ENCODE measurements at places on chromosomes 4 and X.

- no peak for DNase-seq
Observed at GRCh38 chr4:121198251-121198650, 34.1 kb upstream of the TNIP3 start.

DNA sequence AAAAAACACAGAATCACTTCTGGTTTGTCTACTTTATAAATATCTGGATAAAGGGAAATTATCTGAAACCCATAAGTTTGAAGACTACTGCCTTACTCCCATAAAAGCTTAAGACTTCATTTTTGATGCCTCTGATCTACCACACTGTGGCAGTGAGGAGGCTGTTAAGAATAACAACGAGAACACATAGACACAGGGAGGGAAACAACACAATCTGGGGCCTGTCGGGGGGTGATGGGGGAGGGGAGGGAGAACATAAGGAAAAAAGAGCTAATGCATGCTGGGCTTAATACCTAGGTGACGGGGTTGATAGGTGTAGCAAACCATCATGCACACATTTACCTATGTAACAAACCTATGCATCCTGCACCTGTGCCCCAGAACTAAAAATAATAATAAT lies 573.7 kb downstream of the GBA3 start:
- DNase-seq = no peak

- DNase-seq = no peak
Observed at GRCh38 chr4:158750379-158750778, 18.4 kb upstream of the FNIP2 start.

GRCh38 chr4:140865253-140866217 lies 109.3 kb upstream of the TBC1D9 start:
- no peak for DNase-seq

DNA sequence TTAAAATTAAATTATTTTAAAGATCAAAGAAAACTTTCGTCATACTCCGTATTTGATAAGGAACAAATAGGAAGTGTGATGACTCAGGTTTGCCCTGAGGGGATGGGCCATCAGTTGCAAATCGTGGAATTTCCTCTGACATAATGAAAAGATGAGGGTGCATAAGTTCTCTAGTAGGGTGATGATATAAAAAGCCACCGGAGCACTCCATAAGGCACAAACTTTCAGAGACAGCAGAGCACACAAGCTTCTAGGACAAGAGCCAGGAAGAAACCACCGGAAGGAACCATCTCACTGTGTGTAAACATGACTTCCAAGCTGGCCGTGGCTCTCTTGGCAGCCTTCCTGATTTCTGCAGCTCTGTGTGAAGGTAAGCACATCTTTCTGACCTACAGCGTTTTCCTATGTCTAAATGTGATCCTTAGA lies at the start of gene CXCL8:
Gene CXCL8, plus strand, starts transcription at position 217 of the 426 bp plus-strand sequence. Its CDS starts 90 bp downstream, at position 307.
- peak; percentile 79 for DNase-seq

- no peak for DNase-seq
Observed at GRCh38 chr4:81609844-81610243, 138.1 kb upstream of the RASGEF1B start.

- no peak for DNase-seq
Observed at GRCh38 chr4:54384152-54384551, 155.1 kb downstream of the PDGFRA start.

GRCh38 chrX:9899640-9900111 lies 67.5 kb upstream of the CLDN34 start:
- no peak for DNase-seq

DNA sequence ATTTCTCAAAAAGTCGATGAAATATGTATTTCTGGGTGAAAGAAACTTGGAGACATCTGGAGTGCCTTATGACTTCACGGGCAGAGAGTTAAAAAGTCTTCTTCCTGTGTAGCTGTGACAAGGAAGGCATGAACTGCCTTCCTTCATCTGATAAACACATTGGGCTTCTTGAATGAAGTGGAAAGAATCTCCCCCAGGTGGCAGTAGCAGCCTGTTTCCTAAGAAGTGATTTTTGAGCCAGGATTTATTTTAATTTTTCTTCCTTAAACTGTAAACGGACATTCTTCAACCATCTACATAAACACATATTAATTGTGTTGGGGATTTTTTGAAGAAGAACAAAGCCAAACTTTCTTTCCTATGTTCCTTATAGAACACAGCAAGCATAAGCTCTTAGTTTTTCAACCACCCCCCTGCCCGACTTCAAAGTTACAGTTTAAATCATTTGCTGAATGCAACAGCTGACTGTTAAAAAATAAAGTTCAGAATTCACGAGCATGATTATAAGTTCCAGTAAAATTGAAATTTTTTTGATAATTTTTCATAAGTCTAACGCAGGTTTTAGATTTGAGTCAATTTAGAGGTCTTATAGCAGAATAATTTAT lies 980 bp upstream of the GIMD1 start:
- peak; percentile 62 for DNase-seq

DNA sequence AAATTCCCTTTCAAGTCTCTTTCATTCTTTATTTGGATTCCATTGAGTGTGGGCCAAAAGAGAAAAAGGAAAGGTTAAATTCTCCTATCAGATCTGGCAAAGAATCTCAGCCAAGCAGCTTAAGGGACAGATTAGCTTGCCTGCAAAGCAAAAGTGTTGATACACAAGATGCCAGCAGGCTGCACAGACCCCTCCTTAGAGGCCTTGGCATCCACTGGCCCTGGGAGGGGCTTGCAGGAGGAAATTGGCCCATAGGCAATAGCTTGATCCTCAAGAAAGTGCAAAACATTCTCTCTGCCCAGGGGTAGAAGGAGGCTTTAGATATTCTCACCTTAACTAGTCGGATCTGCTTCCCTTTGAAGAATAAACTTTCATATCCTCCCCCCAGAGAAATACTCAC lies 300.4 kb upstream of the CPEB2 start:
- DNase-seq = no peak

- no peak for DNase-seq
Observed at GRCh38 chr4:161823450-161823849, 340.4 kb downstream of the FSTL5 start.

GRCh38 chrX:129933700-129934099 lies 27.7 kb downstream of the UTP14A start:
- no peak for DNase-seq

DNA sequence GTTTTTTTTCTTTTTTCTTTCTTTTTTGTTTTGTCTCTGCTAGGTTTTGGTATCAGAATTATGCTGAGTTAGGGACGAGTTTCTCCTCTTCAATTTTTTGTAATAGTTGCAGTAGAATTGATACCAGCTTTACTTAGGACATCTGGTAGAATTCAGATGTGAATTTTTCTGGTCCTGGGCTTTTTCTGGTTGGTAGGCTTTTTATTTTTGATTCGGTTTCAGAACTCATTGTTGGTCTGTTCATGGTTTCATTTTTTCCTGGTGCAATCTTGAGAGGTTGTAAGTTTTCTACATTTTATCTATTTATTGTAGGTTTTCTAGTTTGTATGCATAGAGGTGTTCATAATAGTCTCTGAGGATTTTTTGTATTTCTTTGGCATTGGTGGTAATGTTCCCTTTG lies 498.1 kb upstream of the CPEB2 start:
- no peak for DNase-seq

GRCh38 chr4:183468210-183469095 lies 24.0 kb downstream of the CDKN2AIP start:
- DNase-seq = no peak

GRCh38 chr4:175281894-175282293 lies 363.7 kb downstream of the ADAM29 start:
- no peak for DNase-seq

GRCh38 chrX:67546496-67547423 lies 2.9 kb downstream of the AR start:
- DNase-seq = no peak

- no peak for DNase-seq
Observed at GRCh38 chrX:69032601-69033000, 132.7 kb downstream of the PJA1 start.

GRCh38 chrX:121114691-121115090 lies 67.3 kb downstream of the GLUD2 start:
- DNase-seq = no peak

DNA sequence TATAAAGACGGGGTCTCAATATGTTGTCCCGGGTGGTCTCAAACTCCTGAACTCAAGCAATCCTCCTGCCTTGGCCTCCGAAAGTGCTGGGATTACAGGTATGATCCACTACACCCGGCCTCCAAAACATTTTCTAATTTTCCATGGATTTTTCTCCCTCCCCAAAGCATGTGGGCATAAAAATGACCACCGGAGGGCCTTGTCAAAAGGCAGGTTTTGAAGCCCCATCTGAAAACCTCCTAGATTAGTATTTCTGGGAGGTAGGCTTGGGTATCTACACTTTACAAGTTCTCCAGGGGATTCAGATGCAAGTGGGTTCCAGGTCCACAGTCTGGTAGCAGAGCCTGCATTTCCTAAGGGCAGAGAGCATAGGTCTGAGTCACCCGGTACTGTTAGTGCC lies 1.4 kb upstream of the GPR173 start:
- DNase-seq = no peak

DNA sequence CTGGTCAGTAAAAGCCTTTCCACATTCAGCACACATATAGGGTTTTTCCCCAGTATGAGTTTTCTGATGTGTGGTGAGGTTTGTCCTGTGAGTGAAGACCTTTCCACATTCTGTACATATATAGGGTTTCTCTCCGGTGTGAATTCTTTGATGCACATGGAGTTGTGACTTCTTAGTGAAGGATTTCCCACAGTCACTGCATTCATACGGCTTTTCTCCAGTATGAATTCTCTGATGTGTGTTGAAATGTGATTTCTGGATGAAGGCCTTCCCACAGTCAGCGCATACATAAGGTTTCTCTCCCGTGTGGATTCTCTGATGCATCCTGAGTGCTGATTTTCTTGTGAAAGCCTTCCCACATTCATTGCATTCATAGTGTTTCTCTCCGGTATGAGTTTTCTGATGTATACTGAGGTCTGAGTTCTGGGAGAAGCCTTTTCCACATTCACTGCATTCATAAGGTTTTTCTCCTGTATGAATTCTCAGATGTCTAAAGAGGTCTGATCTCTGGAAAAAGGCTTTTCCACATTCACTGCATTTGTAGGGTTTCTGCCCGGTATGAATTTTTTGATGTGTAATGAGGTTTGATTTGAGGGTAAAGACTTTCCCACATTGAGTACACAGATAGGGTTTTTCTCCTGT lies 34.7 kb downstream of the ZNF41 start:
- no peak for DNase-seq

- no peak for DNase-seq
Observed at GRCh38 chr4:27276307-27277073, 415.8 kb downstream of the STIM2 start.

DNA sequence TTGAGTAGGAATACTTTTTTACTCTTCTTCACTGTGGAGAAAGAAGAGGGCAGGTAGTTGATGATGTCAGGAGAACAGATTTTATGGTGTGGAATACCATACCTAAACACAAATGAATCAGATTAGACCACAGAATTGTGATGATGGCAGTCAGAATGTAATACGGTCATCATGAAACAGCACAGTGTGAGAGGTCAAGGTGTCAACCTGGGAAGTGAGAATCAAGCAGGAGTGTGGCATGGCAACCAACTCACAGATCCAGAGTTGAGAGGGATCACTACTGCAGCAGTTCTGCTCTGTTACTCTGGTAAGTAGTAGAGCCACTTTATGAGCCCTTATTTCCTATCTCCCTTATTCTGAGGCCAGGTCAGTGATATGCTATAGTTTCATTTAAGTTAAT lies 27.7 kb downstream of the METTL14 start:
- DNase-seq = no peak

Measured in hematopoietic multipotent progenitor cell (in vitro differentiated cells).